ENCODE measurements at places on chromosomes 2 and 18.

GRCh38 chr18:73893880-73894279 is 253.8 kb downstream of the FBXO15 start:
- no peak for DNase-seq

DNA sequence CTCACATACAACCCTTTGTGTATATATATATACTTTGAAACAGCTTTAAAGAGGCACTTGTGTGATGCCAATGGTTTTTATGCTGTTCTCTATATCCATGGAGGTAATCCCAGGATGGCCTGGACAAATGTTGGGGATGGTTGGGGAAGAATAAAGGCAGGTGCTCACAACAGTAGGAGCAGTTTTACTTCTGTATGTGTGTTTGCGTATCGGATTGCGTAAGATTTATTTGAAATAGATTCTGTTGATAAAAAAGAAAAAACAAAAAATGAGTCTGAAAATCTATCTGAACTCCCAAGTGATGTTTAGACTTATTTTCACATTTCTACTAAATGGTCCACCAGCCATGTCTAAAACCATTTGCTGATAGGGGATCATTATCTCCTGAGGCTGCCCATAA is 29.3 kb downstream of the MRPL19 start:
- no peak for DNase-seq

DNA sequence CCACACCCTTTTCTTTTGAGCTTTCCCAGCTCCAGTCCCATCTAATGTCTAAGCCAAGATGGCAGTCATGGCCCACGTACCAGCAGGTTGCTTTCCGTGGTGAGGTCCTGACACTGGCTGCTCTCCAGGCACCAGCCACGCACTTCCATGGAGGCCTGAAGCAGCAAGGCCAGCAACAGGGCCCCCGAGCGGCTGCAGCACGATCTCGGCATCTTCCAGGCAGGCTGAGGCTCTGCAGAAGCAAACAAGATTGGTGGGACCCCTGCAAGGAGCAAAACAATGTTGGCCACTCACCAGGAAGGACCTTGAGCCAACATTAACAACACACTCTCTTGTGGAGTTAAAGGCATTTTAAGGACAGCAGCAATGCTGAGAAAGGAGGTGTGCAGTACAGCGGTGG is 3.8 kb downstream of the POMC start:
- DNase-seq: no peak

DNA sequence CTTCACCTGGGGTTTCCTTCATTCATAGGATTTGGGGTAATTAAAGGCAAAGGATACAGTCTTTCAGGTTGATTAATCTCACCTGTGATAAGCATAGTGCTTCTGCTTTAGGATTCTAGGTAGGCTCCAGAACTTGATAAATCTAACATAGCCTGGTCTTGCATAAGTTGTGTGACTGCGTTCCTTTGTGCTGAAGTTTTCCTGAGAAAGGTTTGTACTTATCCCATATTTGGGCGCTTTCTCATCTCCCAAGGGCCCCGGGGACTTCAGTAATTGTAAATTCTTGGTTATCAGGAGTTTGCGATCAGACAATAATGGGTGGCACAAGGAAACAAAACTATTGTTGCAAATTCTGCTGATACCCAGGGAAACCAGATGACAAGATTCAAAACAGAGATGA is 53.1 kb downstream of the MTCL1 start:
- DNase-seq: no peak

- no peak for DNase-seq
Observed at GRCh38 chr2:195470622-195471021, 186.4 kb upstream of the SLC39A10 start.

- DNase-seq: no peak
Observed at GRCh38 chr2:10283106-10284062, 19.3 kb upstream of the HPCAL1 start.
